ENCODE measurements at places on chromosomes 16 and 17.
A peak's percentile ranks its signal among the peaks of the same experiment; 100 is the strongest.

DNA sequence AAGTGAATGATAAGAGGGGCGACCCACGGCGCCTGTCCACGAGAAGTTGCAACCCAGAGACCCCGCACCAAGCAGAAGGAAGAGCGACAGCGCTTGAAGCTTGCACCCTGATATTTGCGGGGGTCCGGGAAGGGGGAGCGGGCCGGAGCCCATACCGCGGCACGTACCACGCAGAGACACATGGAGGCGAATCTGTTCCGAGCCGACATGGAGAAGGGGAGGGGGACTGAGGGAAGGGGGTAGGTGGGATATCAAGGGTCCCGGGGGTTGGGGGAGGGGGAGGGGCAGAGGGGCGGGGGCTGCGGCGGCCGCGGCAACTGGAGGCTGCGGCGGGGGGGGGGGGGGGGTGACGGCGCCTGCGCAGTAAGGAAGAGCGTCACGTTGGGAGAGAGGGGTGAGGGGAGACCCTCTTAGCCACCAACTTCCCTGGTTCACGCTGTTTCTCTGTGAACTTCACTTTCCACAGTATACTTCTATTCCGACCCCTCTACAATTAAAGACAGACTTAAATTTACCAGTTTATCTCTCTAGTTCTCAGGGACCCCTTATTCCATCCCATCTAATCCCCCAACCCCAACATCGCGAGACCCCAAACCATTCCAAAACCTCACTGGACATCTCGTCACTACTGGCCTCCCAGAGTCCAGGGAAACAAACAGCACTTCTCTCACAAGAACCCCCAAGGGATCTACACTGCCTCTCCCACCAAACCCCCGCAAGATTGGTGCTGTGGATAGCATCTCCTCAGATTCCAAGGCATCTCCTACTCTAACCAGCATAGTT, 8.0 kb downstream of the DLG4 start:
- DNase-seq, result no peak

- DNase-seq, result no peak
These were observed 46.3 kb downstream of the MRM1 start for GRCh38 chr17:36647636-36648035.

GRCh38 chr16:49498666-49499413, 125.2 kb downstream of the C16orf78 start:
- DNase-seq, result no peak

- no peak for DNase-seq
These were observed 42.4 kb upstream of the JPH3 start for GRCh38 chr16:87559945-87560344.

DNA sequence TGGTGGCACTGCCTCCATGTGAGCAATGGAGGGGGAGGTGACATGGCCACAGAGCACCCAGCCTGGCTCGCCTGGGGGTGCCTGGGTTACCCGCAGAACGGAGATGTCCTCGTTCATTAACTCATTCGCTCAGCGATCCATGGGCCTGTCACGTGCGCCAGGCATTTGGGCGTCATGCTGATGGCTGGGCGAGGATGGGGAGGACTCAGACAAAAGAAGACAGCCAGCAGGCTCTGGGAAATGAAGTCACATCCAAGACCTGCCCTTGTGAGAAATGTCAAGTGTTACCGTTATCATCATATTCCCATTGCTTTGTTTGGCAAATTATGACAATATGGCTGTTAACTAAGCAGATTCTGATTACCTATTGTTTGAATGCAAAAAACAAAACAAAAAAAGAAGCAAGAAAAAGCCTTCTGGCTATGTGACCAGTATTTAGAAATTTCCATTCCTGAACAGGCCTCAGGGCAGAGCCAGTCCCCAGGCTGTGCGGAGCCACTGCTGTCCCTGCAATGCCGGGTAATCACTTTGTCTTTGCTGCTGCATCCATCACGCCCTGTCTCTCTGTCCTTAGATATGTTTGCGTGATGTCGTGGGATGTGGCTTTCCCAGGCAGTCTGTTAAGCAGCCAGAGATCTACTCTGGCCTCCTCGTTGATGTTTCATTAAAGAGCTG, 57.9 kb downstream of the CMIP start:
- DNase-seq, result no peak

GRCh38 chr16:9316008-9316407, 224.6 kb downstream of the HAPSTR1 start:
- no peak for DNase-seq

- no peak for DNase-seq
These were observed 2.7 kb upstream of the SLC6A2 start for GRCh38 chr16:55653106-55653505.

- no peak for DNase-seq
These were observed 130.9 kb downstream of the CDH11 start for GRCh38 chr16:64991001-64991400.

DNA sequence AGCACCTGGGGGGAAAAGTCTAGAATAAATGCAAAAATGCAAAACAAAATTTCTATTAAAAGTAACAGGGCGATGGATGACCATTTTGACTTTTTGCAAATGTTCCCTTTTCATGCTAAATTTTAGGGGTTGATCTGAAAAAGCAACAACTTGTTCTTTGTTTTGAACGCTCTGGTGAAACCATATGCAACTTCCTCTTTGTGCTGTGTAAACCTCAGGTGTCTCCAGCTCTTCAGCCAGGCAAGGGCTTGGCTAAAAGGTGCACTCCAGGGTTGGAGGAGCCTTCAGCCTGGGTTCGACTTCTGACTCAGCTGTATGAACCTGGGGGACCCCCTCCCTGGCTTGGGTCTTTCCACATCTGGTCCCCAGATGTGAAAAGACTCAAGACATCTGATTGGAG, 9.5 kb downstream of the IRF8 start:
- DNase-seq, result no peak

- peak; percentile 23 for DNase-seq
These were observed 26.9 kb downstream of the RGS9 start for GRCh38 chr17:65163990-65164495.

DNA sequence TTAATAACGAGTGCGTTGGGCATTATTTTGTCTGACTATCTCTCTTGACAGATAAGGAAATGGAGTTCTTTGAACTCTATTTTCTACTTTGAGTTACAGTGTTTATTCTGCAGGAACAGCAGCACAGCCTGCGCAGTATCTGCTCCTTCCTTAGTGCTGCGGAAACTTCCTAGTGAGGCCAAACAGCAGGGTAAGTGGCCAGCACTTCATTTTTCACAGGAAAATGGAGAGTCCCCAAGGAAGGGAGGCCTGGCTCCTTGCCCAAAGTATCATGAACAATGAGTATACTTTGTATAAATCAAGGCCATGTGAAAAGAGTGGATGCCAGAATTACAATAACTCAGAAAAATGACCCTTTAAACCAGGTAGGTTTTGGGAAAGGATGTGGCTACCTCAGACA, 140.6 kb downstream of the VPS53 start:
- DNase-seq, result no peak

DNA sequence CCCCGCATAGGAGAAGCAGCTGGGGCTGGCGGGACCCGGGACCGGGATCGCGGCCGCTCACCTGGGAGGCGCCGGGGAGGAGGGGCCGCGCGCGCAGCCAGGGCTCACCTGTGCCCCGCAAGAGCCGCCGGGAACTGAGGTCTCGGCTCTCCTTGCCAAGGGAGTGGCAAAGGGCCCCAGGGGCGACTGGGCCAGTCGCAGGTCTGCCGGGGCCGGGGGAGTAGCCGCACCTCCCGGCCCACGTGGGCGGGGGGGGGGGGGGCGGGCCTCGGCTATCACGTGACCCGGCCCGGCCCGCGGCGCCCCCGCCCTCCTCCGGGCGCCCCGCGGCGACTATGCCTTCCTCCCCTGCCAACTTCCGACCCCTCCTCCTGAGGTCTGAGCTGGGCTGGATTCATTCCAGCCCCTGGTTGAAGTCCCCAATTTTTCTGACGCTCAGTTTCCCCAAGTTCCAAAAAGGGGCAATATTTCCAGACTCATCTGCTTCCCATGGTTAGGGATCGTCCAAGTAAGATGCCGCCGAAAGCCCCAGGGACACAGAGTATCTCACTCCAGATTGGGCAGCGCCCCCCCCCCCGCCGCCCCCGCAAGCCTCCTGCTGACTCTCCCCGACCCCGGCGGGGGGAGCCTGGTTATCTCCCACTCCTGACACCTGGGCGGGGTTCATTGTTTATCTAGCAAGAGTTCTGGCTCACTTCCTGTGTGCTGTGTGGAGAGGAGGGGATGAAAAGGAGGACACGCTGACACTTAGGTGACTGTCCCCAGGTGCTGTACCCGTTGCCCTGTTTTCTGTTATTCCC, at the start of gene TMC6:
Gene TMC6, minus strand, starts transcription at position 205 of the 800 bp plus-strand sequence. CDS start 1,923 bp downstream, outside the sequence.
- DNase-seq, result peak; percentile 62

- no peak for DNase-seq
These were observed 1.2 kb downstream of the CHST5 start for GRCh38 chr16:75534560-75535205.

DNA sequence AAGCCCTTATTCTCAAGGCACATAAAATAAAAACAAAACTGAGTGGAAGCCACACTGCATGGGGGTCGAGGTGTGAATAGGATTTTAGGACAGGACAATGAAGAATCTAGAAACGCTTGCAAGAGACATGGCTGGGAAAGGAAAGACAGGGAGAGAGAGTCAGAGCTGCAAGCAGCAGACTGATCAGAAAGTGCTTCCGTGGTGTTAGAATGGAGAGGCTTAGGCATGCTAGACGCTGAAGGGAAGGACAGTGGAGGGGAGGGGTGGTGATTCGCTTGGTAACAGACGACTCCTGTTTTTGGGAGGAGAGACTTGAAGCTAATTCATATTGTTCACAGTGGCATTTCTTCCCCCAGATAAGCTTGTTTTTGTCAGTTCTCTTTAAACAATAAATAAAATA, 173.5 kb downstream of the AIPL1 start:
- no peak for DNase-seq

DNA sequence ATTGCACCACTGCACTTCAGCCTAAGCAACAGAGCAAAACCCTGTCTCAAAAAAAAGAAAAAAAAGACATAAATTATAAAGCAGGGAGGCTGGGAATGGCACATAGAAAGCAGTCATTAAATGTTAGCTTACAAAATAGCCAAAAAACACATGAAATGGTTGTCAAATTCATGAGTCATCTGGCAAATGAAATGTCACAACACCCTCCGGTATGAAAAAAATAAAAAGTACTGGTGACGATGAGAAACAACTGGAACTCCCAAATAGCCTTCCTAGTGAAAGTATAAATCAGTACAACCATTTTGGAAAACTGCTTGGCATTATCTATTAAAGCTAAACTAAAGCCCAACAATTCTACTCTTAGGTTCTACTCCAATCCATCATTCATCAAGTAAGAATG, 3.5 kb upstream of the KATNB1 start:
- DNase-seq, result no peak
